Activated CD4-positive, alpha-beta T cell treated with anti-CD3 and anti-CD28 coated beads, Interleukin-2, amount 10 ng/mL, durations not matched to agents 7 days and 5 days (primary cell): ENCODE measurements at places on chromosomes 13 and 19. TPM values are rescaled to one million over a fixed set of nuclear protein-coding genes. Genes with fewer than 3 reads are reported as not detected.
A peak's percentile ranks its signal among the peaks of the same experiment; 100 is the strongest.

Gene SMG9
- 69.1 TPM for total RNA-seq

Gene KCNJ14
- 1.0 TPM for total RNA-seq

Gene ZNF765
- total RNA-seq, result 14.0 TPM

Gene ACP7
- total RNA-seq, result not detected

Gene C19orf33
- not detected for total RNA-seq

DNA sequence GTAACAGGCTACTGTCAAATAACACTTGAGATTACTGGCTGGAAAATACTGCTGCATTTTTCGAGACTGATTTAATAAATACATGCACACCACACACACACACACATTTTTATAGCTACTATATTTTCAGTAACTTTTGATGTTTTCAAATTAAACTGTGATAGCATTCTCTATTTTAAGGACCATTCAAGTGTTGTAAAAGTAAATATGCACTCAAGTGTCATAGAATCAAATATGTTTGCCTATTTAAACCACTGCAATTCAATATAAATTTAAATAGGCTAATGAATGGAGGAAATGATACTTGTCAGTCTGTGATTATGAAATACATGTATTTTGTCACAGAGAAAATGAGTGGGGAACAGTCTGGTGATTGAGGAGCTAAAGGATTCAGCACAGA is 86.7 kb upstream of the TUBA3C start:
- no peak for DNase-seq
- H3K27ac ChIP-seq, result no peak overlapping the region
- H3K36me3 ChIP-seq, result no peaks in the 10 kb centered on the region

DNA sequence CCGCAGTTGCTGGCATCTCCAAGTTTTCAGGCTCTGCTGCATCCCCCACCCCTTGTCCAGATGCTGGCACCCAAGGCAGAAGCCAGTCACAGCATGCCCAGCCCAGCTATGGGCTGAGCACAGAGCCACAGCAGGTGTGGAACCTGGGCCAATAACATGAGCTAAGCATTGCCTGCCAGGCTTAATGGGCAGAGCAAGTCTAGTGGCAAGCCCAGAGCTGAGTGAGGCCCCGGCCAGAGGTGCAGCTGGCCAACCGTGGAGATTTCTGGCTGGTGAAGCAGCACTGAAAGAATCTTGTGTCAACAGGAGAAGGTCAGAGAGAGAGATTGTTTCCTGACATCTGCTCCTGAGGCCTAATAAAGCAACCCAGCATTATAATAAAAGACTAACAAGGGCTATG is 111.0 kb downstream of the B3GLCT start:
- H3K4me1 ChIP-seq, result no peaks in the 10 kb centered on the region
- no peaks in the 10 kb centered on the region for H3K27me3 ChIP-seq
- DNase-seq, result no peak

DNA sequence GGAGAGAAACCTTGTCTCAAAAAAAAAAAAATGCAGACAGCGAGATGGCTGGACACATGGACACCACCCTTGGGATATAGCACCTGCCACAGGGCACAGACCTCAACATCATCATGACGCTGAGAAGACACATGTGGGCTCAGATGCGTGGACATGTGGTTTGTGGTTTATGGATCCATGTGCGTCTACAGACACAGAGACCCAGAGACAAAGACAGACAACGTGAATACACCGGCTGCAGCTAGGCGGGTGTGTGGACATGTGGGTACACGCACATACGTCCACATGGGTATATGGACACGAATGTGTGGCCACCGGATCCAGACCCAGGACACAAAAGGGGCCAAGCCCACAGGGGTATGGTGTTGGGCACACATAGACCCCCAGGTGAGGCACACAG is 1.3 kb downstream of the TNFSF14 start:
- peaks cover 13% of the 10 kb centered on the region for H3K36me3 ChIP-seq
- no peak for DNase-seq
- H3K4me1 ChIP-seq, result peaks cover 53% of the 10 kb centered on the region
- peak overlapping the region; percentile 93 for H3K4me3 ChIP-seq

DNA sequence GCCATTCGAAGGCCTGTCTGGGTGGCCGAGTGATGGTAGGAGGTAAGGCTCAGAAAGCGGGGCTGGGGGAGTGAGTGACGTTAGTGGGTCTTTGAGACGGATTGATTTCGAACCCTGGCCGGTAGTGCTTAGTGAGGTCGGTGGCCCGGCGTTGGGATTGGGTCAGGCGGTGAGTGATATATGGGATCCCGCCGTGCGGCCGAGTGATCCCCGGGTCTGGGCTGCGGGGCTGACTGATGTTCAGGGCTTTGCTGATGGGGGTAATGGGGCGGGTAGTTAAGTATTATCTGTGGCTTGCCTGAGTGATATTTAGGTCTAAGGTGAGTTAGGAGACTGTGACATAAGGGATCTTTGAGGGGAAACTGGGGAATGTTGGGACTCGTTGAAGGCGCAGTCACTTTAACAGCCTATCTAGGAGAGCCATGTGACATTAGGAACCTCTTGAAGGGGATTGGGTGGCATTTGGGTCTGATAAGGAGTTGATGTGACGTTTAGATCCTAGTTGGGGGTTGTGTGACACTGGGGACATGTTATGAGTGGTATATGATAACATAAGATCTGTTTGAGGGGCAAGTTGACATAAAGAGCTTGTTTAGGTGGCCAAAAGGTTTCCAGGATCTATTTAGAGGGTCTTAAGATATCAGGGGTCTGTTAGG is 543 bp downstream of the PSMC4 start:
- no peak for DNase-seq
- peaks cover 54% of the 10 kb centered on the region for H3K36me3 ChIP-seq
- no peaks in the 10 kb centered on the region for H3K27me3 ChIP-seq
- peak overlapping the region; percentile 99 for H3K27ac ChIP-seq
- H3K4me3 ChIP-seq, result peak overlapping the region; percentile 93
- H3K4me1 ChIP-seq, result peaks cover 56% of the 10 kb centered on the region
